ENCODE measurements at places on chromosomes 12 and 14.

DNA sequence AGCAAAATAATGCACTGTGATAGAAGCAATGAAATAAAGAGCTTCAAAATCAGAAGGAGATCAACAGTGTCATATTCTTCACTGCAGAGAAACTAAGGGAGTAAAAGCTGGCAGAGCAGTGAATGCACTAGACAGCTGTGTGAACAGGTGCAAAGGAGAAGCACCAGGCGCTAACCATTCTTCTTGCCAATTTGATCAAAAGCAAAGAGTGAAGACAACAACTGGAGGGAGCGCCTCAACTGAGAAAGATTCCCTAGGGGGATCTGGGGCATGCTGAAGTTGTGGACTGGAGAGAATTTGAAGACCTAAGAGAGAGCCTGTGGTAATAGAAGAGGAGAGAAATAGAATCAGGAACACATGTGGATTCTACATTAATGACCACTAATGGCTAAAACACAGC, 50.4 kb upstream of the OVCH1 start:
- no peak for DNase-seq

GRCh38 chr14:24075485-24076301, 4.3 kb downstream of the CPNE6 start:
- DNase-seq = no peak

DNA sequence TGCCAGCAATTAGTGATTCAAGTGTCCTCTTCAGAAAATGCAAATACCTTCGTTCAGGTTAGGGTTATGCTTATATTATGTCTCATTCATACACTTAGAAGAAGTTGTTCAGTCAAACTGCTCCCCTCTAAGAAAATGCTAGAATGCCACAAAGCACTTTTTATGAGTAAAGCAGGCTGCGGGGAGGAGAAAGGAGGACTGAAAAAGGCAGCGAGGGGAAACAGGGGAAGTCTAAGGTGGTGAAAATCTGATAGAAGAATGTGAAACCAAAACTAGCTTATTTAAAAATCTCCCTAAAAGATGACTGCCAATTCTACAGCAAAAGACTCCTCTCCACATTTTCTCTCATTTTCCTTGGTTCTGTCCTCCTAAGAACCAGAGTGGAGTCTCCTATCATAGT, 70.1 kb downstream of the PRKD1 start:
- no peak for DNase-seq

- DNase-seq = no peak
These were observed 309.3 kb downstream of the MED13L start for GRCh38 chr12:115968211-115968610.

- DNase-seq = no peak
These were observed 141.8 kb upstream of the G2E3 start for GRCh38 chr14:30417121-30417520.

DNA sequence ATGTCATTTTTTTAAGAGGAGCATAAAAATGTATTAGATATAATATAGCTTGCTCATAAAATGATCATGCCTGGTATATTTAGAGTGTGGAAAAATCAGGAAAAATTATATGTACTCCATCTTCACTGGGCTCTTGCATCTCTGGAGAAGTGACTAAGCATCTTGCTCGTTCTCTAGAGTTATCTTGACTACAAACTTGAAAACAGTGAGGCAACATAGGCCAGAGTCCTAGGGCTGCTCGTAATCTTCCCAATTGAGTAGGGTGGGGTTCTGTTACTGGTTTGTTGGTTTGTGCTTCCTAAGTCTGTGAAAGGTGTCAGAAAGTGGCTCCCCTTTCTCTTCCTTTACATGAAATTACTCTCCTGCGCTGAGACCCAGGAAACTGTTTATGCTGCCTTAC, 46.2 kb downstream of the AACS start:
- DNase-seq = no peak

DNA sequence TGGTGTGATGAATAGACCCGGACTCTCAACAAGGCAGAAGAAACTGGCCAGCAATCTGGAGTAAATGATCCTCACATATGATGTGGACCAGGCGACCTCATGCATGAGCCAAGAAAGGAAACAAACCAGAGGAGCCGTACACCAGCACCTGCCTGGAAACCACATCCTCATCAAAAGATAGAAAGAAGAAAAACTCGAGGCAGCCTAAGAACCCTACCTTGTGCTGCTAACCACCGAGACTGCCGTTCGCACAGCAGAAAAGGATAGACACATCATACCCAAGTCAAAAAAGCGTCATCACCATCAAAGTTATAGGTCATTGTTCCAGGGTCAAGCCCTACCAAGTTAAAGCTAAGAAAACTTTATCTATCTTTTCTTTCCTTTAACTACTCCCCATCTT, 66.7 kb downstream of the RESF1 start:
- DNase-seq = no peak

DNA sequence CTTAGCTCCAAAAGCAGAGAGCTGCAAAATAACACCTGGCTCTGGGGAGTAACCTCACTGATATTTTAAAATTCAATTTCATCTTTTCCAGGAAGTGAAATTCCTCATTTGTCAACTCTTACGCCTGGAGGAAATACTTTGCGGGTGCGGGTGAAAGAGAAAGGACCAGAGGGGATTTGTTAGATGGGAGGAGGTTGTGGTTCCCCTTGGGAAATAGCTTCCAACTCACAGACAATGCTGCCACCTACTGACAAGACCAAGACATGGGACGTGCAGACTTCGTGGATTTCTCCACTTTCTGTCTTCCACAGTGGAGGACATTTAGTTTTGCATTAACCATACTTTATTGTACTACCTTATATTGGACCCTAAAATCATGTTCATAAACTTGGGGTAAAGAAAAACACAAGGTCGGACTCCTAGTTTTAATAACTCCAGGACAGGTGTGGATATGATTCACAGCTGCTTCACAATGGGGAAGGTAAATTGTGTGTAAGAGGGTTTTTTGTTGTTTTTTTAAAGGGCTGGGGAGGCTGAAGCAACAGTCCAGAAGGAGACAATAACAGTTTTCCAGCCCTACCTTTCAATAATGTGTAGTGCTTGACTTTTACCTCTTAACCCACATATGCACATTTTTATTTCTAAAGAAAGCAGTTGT, 10.8 kb downstream of the FBXL14 start:
- peak; percentile 63 for DNase-seq

Measured in NCI-H446 treated with DMSO at 0.1 percent for 48 hours (cell line).